Hepatocyte (in vitro differentiated cells): ENCODE measurements at places on chromosomes 12 and 14. TPM values are rescaled to one million over a fixed set of nuclear protein-coding genes. Genes with fewer than 3 reads are reported as not detected.

- H3K4me3 ChIP-seq: no peak overlapping the region
- DNase-seq: no peak
- no peak overlapping the region for H3K27ac ChIP-seq
- no peaks in the 10 kb centered on the region for H3K36me3 ChIP-seq
- peaks cover 4% of the 10 kb centered on the region for H3K27me3 ChIP-seq
- no peaks in the 10 kb centered on the region for H3K4me1 ChIP-seq
Observed at GRCh38 chr12:13686260-13686659, 295.1 kb downstream of the GRIN2B start.

DNA sequence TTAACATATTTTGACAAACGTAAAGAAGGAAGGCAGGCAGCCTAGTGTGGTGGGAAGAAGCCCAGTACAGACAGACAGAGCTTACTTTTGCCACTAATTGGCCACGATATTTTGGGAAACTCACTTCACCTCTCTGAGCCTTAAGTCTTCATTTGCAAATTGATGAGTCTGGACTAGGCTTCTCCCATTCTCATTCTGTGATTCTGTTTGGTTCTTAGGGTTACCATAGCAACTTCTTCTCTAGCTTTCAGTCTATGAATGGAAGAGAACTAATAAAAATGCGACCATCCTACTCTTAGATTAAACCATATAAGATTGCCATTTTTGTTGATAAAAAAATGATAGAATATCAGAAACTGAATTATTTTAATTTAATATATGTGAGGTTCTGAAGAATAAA lies 210.5 kb downstream of the SNAPC1 start:
- H3K27ac ChIP-seq: no peak overlapping the region
- no peak for DNase-seq
- H3K4me1 ChIP-seq: no peaks in the 10 kb centered on the region
- H3K27me3 ChIP-seq: no peaks in the 10 kb centered on the region
- no peak overlapping the region for H3K4me3 ChIP-seq

Gene ITGB7
- polyA plus RNA-seq: 1.0 TPM in 1 of 2 replicates, not detected in the other

DNA sequence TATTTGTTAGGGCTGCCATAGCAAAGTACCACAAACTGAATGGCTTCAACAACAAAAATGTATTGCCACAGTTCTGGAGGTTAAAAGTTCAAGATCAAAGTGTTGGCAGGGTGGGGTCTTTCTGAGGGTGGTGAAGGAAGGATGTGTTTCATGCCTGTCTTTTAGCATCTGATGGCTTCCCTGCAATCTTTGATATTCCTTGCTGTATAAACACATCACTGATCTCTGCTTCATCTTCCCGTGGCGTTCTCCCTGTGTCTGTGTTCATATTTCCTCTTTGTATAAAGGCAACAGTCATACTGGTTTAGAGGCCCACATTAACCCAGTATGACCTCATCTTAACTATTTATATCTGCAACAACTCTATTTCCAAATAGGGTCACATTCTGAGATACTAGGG lies 167.5 kb downstream of the BTG1 start:
- H3K4me3 ChIP-seq: no peak overlapping the region
- H3K27ac ChIP-seq: no peak overlapping the region
- H3K36me3 ChIP-seq: no peaks in the 10 kb centered on the region
- H3K27me3 ChIP-seq: no peaks in the 10 kb centered on the region
- DNase-seq: no peak

- no peak for DNase-seq
- no peaks in the 10 kb centered on the region for H3K36me3 ChIP-seq
- H3K27me3 ChIP-seq: no peaks in the 10 kb centered on the region
Observed at GRCh38 chr14:22338381-22338780, 250.6 kb downstream of the DAD1 start.

- H3K36me3 ChIP-seq: no peaks in the 10 kb centered on the region
- H3K4me1 ChIP-seq: peaks cover 50% of the 10 kb centered on the region
- no peak for DNase-seq
- H3K27ac ChIP-seq: peak overlapping the region; percentile 44
Observed at GRCh38 chr12:132428936-132429601, 60.9 kb upstream of the FBRSL1 start.

GRCh38 chr12:909861-910260 lies 39.6 kb downstream of the RAD52 start:
- H3K27ac ChIP-seq: no peak overlapping the region
- H3K4me3 ChIP-seq: no peak overlapping the region
- no peaks in the 10 kb centered on the region for H3K27me3 ChIP-seq
- no peak for DNase-seq
- H3K4me1 ChIP-seq: no peaks in the 10 kb centered on the region

DNA sequence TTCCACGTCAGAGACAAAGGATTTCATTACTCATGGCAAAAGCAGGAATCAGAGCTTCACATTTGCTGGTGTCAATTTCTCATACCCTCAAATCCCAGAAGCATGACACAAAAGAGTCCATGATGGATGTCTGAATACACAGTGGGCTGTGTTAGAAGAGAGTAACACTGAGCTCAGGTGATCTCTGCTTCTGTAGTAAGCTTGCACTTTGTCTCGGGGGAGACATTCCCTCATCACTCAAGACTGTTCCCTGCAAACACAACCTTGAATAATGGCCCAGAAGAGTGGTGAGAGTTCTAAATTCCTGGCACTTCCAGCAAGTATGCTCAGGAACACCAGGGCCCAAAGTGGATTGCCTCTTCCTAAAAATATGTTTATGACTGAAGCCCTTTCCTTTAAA lies 1787.2 kb upstream of the SEL1L start:
- H3K4me3 ChIP-seq: no peak overlapping the region
- DNase-seq: no peak
- no peaks in the 10 kb centered on the region for H3K27me3 ChIP-seq
- no peak overlapping the region for H3K27ac ChIP-seq
- no peaks in the 10 kb centered on the region for H3K4me1 ChIP-seq
- no peaks in the 10 kb centered on the region for H3K36me3 ChIP-seq

Gene KRT80
- polyA plus RNA-seq: 1.2 and 1.5 TPM in 2 replicates

- H3K4me1 ChIP-seq: no peaks in the 10 kb centered on the region
- no peak for DNase-seq
- H3K27me3 ChIP-seq: no peaks in the 10 kb centered on the region
- no peak overlapping the region for H3K4me3 ChIP-seq
- no peak overlapping the region for H3K27ac ChIP-seq
- H3K36me3 ChIP-seq: no peaks in the 10 kb centered on the region
Observed at GRCh38 chr12:5665615-5666014, 233.7 kb downstream of the NTF3 start.

GRCh38 chr14:38074754-38075153 lies 132.9 kb upstream of the SSTR1 start:
- no peak for DNase-seq
- no peaks in the 10 kb centered on the region for H3K36me3 ChIP-seq
- no peaks in the 10 kb centered on the region for H3K4me1 ChIP-seq

DNA sequence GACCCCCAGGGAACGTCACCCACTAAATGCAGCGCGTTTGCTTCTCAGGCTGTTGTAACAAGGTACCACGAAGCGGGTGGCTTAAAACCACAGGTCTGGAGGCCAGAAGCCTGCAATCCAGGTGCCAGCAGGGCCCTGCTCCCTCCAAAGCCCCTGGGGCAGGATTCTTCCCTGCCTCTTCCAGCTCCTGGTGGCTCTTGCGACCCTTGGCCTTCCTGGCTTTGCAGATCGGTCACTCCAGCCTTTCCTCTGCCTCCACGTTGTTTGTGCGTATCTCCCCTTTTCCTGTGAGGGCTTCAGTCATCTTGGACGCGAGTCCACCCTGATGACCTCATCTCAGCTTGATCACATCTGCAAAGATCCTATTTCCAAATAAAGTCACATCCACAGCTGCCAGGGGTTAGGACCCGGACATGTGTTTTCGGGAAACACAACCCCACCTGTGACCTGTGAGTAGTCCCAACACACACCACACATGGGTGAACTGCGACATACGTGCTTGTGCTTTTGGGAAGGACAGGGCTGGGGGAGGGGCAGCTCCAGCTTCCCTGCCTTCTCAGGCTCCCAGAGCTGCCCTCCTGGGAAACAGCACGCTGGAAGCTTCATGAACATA lies 114.5 kb upstream of the NCOR2 start:
- no peak overlapping the region for H3K4me3 ChIP-seq
- peak overlapping the region; percentile 72 for H3K27ac ChIP-seq
- no peaks in the 10 kb centered on the region for H3K36me3 ChIP-seq
- no peak for DNase-seq
- peaks cover 42% of the 10 kb centered on the region for H3K4me1 ChIP-seq

DNA sequence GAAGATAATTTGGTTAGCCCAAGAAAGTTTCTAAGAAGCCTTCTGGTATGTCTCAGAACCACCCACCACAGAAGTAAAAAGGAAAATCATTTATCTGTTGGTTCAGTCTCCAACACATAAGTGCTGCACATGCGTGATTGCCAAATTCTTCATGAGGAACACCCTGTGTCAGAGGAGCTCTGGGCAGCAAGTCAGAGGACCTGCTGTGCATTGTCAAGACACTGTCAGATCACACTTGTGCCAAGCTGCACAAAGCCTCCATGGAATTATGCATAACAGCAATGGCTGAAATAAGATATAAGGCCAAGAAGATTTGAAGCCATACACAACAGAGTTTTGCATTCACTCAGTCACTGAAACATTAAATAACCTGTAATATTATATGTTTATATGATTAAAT lies 1304.7 kb upstream of the FLRT2 start:
- DNase-seq: peak; percentile 34
- H3K27ac ChIP-seq: no peak overlapping the region
- no peak overlapping the region for H3K4me3 ChIP-seq
- H3K27me3 ChIP-seq: no peaks in the 10 kb centered on the region

DNA sequence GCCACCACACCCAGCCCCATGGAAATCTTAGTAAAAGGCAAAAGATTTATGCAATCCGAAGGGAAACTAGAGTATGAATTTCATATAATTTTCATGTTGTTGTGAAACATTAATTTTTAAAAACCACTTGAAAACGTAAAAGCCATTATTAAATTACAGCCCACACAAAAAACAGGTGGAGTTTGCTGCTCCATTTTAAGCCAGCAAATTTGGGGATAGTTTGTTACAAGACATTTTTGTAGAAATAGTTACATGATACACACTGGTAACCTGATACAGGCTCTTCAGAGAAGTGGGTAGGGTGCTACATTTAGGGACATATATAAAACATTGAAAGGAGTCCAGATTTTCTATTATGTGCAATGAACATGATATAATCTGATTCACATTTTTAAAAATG lies 17.6 kb downstream of the GNPTAB start:
- H3K4me1 ChIP-seq: no peaks in the 10 kb centered on the region
- no peaks in the 10 kb centered on the region for H3K36me3 ChIP-seq
- no peak overlapping the region for H3K27ac ChIP-seq
- H3K27me3 ChIP-seq: no peaks in the 10 kb centered on the region
- no peak overlapping the region for H3K4me3 ChIP-seq

- H3K27ac ChIP-seq: no peak overlapping the region
- no peaks in the 10 kb centered on the region for H3K4me1 ChIP-seq
- no peaks in the 10 kb centered on the region for H3K36me3 ChIP-seq
- DNase-seq: no peak
- H3K27me3 ChIP-seq: no peaks in the 10 kb centered on the region
Observed at GRCh38 chr12:97235102-97235501, 227.5 kb upstream of the RMST start.

- H3K27me3 ChIP-seq: no peaks in the 10 kb centered on the region
- H3K36me3 ChIP-seq: no peaks in the 10 kb centered on the region
- H3K4me1 ChIP-seq: no peaks in the 10 kb centered on the region
- DNase-seq: no peak
Observed at GRCh38 chr14:102352213-102352612, 10.5 kb downstream of the CINP start.

- peaks cover 22% of the 10 kb centered on the region for H3K4me1 ChIP-seq
- peak overlapping the region; percentile 28 for H3K4me3 ChIP-seq
- H3K27ac ChIP-seq: peak overlapping the region; percentile 93
- no peaks in the 10 kb centered on the region for H3K27me3 ChIP-seq
Observed at GRCh38 chr14:34983148-34983760, 462 bp downstream of the SRP54 start.

Gene TRIM9
- polyA plus RNA-seq: 0.78 and 0.94 TPM in 2 replicates

- no peak overlapping the region for H3K4me3 ChIP-seq
- H3K4me1 ChIP-seq: peaks cover 21% of the 10 kb centered on the region
- H3K27me3 ChIP-seq: no peaks in the 10 kb centered on the region
- H3K36me3 ChIP-seq: no peaks in the 10 kb centered on the region
- H3K27ac ChIP-seq: peak overlapping the region; percentile 1
- DNase-seq: no peak
Observed at GRCh38 chr14:75715926-75716780, 55.1 kb downstream of the TTLL5 start.

DNA sequence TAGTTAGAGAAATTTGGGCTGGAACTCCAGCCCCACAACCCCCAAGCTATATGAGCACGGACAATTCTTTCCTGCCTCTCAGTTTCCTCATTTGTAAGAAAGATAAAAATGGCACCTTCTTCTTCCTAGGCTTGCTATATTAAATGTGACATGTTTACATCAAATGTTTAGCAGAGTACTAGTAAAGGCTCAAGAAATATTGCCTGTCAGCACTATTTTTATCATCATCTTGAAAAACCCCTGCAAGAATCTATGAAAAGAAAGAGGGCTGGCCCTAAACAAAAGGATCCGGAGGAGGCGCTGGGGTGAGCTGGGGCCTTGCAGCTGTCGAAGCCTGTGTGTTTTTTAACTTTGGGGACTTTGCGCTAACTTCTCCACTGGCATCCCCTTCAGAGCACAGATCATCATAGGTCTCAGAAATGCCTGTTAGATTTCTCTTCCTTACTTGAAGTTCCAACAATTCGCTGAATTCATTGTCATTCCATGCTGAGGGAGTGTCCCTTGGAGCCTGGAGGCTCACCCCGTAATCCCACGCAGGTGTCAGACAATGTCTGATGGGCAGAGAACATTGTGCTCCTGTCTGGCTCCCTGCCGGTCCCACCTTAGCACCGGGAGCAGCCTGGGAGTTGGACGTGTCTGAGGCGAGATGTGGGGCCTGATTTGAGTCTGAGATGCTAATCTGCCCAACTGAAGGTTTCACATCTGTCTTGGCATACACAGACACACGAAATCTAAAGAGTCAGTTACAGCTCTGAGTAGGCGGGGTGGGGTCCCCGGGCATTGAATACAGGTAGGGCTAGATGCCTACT lies 206.8 kb downstream of the NUAK1 start:
- no peak overlapping the region for H3K4me3 ChIP-seq
- no peaks in the 10 kb centered on the region for H3K4me1 ChIP-seq
- H3K27ac ChIP-seq: no peak overlapping the region

- peak; percentile 30 for DNase-seq
- H3K36me3 ChIP-seq: no peaks in the 10 kb centered on the region
- H3K27me3 ChIP-seq: no peaks in the 10 kb centered on the region
Observed at GRCh38 chr12:388541-389141, 479 bp downstream of the KDM5A start.

Gene KRT85
- not detected in 2 replicates for polyA plus RNA-seq
